ENCODE measurements at places on chromosomes 6 and 20. TPM values are rescaled to one million over a fixed set of nuclear protein-coding genes. Genes with fewer than 3 reads are reported as not detected.

RIPOR2 gene
- total RNA-seq: 55.5 TPM

DNA sequence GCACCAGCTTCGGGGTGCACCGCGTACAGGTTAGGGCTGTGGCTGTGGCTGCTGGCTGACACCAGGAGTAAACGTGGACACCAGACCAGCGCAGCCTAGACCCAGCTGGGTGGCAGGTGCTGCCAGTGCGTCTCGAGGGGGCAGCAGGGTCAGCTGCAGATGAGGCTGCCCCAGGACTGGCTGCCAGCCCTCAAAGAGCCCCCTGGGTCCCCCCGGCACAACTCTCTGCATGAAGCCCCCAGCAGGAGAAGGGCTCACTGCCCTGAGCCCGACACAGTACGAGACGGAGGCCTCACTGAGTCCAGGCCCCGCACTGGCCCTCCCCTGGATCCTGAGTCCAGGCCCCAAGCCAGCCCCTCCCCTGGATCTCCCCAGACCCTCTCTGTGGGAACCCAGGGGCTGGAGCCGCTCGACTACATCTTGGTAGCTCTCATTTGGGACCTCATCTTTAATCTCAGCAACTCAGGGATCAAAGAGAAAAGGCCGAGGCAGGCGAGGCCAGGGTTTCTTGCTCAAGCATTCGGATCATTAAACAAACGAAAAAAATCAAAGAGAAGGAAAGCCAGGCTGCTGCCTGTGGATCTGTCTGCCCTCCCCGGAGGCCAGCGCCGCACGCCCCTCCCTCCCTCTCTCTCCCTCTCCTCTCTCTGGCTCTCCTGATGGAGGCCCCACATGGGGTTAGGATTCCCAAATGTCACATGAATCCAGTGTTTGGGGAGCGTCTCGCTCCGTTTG, 7.0 kb upstream of the NKAIN4 start:
- no peak for DNase-seq

DNA sequence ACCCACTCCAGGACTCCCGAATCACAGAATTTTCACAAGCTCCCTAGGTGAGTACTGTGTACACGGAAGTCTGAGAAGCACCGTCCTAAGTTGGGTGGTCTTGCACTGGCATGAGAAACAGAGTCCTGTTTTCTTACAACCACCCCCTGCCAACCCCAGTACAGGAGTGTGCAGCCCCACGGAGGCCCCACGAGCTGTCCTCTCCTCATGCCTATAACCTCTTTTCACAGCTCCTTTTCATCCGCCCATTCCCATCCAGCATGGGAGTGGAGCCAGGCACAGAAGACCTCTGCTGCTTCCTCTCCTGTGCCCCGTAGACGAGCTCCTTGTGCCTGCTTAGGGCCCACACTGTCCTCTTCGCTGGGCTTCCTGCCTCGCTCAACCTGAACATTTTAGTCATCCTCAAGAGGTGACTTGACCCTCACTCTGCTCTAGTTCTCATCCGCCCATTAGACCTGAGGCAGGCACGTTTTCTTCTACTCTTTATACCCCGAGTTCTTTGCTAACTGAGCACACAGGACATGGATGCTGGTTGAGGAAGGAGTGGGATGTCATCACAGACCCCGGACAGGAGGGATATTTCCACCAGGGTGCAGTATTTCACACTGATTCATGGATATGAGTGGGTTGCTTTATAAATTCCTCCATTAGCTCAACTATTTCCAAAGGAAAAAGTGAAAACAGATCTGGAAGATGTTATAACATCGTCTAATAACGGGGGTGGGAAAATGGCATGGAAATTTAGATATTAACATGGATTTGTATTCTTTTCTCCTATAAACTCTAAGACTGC, 160.5 kb downstream of the TTLL2 start:
- peak; percentile 50 for DNase-seq

DLK2 gene
- 0.27 TPM for total RNA-seq

DNA sequence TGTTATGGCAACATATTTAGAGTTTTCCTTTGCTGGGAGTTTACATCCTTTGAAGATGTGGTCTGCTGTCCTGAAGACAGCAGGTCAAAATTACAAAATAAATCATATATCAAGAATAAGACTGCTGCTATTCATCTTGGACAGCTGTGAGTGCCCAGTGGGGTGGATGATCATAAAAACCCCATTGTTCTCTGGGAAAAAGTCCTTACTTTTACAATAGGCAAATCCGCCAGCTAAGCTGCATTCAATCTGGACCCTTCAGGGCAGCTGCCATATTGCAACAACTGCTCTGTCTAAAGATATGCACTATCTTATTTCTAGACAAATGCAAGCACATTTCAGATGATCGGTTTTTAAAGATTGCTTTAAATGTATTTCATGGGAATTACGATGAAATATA, 19.4 kb downstream of the CASS4 start:
- DNase-seq: no peak

- no peak for DNase-seq
These were observed 6.2 kb downstream of the ULBP2 start for GRCh38 chr6:149948011-149948410.

DNA sequence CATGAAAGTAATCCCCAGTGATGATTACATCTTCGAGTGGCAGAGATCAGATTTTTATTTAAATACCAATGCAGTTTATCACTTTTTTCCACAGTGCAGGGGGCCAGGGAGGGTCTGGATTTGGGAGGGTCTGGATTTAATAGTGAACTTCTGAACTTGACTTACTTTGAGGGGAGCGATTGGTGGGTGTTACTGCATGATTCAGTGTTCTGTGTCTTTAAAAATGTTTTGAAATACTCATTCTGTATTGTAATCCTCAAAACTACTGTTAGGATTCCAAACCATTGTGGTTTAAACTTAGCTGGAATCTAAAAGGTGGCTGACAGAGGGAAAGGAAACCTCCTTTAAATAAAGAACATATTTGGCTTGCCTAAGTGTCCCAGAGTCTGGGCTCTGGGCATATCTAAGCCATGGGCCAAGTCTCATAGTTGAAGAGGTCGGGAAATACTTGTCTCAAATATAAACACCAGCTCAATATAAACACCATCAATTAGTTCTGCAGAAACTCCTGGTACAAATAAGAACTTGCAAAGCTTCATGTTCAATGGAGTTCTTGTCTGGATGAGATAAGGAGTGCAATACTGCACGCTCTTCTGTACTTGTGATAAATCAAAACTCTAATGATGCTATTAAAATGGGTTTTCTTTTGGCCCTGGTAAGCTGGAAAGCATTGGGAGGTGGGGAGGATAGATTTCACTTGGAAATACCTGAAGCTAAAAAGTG, 14.4 kb downstream of the JARID2 start:
- no peak for DNase-seq

DNA sequence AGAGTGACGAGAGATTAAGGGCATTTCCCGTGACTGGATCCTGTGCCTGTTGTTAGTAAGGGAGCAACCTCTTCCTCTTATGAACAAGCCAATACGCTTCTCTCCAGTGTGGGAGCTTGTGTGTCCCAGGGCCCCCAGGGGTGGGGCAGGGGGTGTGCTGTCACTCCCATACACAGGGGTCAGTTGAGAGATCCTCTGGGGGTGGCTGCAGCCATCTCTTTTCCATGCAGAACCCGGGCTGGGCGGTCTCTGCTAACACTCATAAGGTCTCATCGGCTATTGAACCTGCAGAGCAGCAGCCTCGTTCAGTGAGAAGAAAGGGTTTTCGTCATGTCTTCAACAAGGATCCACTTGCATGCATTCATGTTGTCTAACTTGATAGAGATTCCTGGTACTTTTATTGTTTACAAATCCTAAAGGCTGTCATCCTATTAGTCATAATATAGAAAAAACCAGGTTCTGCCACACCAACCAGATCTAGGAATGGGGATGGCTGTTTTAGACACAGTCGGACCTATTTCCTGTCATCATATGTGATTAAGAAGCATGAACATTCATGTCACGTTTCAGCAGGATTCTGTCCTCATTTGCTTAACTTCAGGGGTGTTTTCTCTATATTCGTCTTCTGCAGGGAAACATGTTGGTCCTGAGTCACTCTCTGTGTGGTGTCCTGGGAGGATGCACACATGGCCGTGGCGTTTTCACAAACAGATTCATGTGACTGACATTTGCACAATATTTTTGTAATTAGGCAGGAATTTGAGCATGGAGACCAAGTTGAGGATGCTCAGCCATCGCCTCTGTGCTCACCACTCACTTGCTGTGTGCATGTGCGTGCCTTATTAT, 13.3 kb upstream of the THBS2 start:
- DNase-seq: no peak

GATA5 gene
- under 0.01 TPM for total RNA-seq

- no peak for DNase-seq
These were observed 28.2 kb downstream of the BNIP5 start for GRCh38 chr6:36308514-36308913.

SYNDIG1 gene
- total RNA-seq: under 0.01 TPM

GRCh38 chr20:33970229-33970628, 23.5 kb upstream of the RALY start:
- no peak for DNase-seq

- no peak for DNase-seq
These were observed 18.3 kb downstream of the MPC1 start for GRCh38 chr6:166364456-166364855.

SNAI1 gene
- total RNA-seq: 1.1 TPM

DNA sequence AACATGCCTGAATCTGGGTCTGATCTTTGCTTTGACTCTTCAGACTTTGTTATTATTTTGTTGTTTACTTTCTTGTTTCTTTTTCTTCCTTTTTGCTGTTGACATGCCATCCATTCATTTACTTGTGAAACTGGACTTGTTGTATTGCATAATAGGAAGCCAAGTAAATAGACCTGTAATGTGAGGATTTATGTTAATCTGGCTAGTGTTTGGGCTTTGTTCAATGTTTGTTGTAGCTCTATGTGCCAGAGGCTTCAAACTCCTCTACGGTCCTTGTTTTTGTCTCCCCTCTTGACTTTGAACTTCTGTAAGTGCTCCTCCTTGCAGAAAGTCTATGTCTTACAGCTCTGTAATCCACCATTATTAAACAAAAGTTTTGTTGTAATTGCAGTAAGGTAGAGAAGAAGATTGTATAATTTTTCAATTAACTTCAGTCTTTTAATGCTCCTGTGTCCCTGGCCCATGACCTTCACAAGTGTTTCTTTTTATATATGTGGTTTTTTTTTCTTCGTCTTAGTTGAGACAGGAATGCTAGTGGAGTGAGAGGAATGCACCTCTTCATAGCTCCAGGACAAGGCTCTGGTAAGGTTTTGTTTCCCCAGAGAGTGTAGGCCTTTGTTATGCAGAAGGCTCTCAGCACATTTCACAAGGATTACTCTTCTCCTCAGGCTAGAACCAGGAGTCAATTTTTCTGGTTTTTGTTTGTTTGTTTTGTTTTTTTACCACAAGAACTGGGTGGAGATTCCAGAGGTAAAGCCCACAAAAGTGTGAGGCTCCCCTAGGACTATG, 1061.8 kb upstream of the CITED2 start:
- DNase-seq: no peak

DNA sequence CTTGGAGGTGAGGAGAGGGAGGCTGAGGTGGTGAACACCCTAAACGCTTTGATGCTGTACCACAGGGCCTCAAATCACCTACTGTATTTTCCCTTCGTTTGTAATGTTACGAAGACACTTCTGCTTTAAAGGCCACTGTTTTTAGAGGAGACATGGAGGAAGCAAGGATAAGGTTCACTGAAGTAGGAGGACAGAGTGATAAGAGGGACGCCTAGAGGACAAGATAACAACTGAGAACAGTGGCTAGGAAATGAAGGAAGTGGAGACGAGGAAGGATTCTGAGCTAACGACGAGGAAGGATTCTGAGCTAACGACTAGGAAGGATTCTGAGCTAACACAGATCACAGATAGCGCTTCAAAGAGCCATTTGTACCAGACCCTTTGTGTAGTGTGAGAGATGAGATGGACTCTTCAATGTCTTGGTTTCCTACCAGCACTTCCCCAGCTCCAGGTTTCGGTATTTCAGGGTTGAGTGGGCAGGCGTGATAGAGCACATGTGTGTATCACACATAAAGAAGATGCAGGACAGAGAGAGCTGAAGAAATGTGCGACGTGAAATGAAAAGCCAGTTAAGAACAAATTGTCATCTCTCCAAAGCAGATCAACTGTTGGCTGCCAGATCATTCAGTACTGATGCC, 7.5 kb downstream of the SF3B5 start:
- no peak for DNase-seq

GRCh38 chr6:47334334-47334733, 24.6 kb upstream of the TNFRSF21 start:
- DNase-seq: no peak

LY6G5B gene
- 7.8 TPM for total RNA-seq

GRCh38 chr6:96795481-96795880, 41.8 kb downstream of the GPR63 start:
- no peak for DNase-seq

GRCh38 chr6:162873537-162873936, 145.8 kb downstream of the PACRG start:
- DNase-seq: no peak

- no peak for DNase-seq
These were observed 79.9 kb upstream of the NAA20 start for GRCh38 chr20:19937218-19937617.

DNA sequence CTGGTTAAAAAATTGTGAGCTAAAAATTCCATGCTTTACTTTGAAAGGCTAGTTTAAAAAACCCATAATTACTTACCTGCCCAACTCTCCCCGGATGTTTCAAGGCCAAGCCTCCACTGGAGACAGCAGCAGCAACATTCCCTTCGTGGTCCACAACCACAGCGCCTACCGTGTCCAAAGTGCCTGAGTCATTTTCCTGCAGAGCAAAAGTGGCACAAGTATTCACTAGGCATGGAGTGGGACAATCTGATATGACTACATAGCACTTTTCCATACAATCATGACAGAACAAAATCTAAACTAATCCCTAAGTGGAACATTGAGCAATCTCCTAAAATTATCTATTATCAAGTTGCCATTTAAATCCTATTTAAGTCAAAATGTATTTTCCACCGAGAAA, 104.8 kb downstream of the TASP1 start:
- no peak for DNase-seq

DNA sequence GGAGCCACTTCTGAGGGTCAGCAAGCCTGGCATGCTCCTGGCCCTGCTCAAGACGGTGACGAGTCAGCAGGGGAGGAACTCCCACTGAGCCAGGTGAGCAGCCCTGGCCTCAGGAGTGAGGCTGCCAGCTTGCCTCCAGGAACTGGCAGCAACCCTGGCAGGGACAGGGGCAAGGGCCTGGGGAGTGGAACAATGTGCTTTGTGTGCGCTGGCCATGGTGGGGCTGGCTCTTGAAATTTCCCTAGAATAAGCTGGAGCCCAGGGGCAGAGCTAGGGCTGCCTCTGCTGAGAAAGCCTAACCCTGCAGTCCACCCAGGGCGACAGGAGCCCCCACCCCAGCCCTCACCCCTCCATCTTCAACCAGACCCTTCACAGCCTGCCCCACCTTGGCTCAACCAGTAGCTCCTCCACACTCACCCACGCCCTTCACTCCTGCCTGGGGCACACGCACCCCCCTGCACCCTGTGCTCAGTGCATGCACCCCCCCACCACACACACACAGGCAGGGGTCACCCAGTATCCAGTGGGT, 88.0 kb downstream of the MRPL14 start:
- no peak for DNase-seq

- peak; percentile 91 for DNase-seq
These were observed 36.5 kb upstream of the MPC1 start for GRCh38 chr6:166419286-166419685.

- DNase-seq: peak; percentile 37
These were observed 253.2 kb downstream of the UST start for GRCh38 chr6:148999929-149000468.

GRCh38 chr6:33430991-33431879, 11.4 kb downstream of the SYNGAP1 start:
- peak; percentile 86 for DNase-seq

- DNase-seq: no peak
These were observed 357.5 kb upstream of the RNF217 start for GRCh38 chr6:124604719-124605118.

CST4 gene
- total RNA-seq: not detected

CLPSL2 gene
- total RNA-seq: not detected

ZSCAN26 gene
- 8.6 TPM for total RNA-seq

GRCh38 chr20:50537546-50538201, 27.5 kb downstream of the PTPN1 start:
- no peak for DNase-seq
